ENCODE measurements at places on chromosomes 7 and 10.

GRCh38 chr10:70341016-70341415 is 41.4 kb downstream of the LRRC20 start:
- no peak for DNase-seq

GRCh38 chr7:135523146-135523545 is 13.2 kb upstream of the CNOT4 start:
- DNase-seq: no peak

- no peak for DNase-seq
Observed at GRCh38 chr7:924541-925231, 29.8 kb downstream of the ADAP1 start.

DNA sequence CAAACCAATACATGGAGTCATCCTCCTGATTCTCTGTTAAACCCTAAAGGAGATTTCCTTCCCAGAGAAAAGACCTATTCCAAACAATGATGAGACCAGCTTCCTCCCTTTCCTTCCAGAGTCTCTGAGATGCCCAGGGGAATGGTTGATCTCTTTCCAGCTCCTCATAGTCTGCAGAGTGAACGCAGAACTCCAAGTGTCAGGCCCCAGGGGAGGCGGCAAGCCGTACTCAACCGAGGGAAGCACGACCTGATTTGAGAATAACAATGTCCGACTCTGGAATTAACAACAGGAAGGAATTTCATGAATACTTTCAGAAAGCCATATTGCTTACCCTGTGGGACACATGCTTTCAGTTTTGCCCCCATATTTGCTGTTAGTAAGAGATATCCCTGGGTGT is 241.7 kb upstream of the GLI3 start:
- no peak for DNase-seq

- no peak for DNase-seq
Observed at GRCh38 chr7:75662579-75663301, 76.0 kb downstream of the HIP1 start.

DNA sequence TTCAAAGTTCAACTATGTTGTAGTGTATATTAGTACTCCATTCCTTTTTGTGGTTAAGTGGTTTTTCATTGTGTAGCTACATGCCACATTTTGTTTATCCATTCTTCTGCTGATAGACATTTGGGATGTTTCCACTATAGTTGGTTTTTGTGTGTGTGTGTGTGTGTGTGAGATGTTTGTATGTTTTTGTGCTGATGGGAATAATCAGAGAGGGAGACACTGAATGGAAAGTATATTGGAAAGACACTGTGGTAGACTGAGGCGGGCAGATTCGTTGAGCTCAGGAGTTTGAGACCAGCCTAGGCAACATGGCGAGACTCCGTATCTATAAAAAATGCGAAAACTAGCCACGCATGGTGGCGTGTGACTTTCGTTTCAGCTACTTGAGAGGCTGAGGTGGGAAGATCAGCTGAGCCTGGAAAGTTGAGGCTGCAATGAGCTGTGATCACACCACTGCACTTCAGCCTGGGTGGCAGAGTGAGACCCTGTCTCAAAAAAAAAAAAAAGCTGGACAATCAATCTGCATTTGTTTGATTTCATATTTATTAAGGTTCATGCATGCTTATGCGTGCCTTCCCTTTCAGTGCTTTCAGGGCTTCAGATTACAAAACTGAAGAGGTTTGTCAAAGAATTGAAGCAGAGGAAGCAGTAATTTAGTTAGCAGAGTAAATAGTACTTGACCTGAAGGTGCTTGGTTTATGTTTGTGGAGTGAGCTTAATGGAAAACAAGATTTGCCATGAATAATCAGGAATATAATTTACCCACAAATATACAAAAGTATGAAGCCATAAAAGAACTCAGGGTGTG is 14.7 kb downstream of the SEC24C start:
- no peak for DNase-seq

- peak; percentile 61 for DNase-seq
Observed at GRCh38 chr10:52778511-52779392, 6.2 kb upstream of the MBL2 start.

DNA sequence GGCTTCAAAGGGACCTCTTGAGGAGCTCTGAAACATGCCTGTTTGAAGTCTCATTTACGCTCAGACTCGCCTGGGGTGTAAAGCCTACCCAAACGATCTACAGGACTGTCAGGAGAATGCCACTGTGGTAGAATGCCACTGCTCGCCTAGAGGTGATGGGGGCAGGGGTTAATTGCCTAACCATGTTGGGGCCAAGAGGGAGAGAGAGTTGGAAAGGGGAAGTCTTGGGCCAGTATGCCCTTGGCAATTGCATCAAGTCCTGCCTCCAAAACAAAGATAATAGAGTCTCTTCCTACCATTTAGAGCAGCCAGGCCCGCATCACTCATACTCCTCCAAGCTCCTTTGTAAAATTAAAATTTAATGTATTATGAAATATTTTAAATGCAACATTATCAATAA is 25.2 kb downstream of the CDK1 start:
- DNase-seq: no peak

- no peak for DNase-seq
Observed at GRCh38 chr7:146345251-146345650, 228.7 kb downstream of the CNTNAP2 start.

- DNase-seq: no peak
Observed at GRCh38 chr10:110778211-110778610, 93.5 kb upstream of the PDCD4 start.

GRCh38 chr10:1308173-1308961 is 252.2 kb downstream of the WDR37 start:
- DNase-seq: peak; percentile 15

GRCh38 chr10:109737009-109737408 is 186.3 kb downstream of the XPNPEP1 start:
- no peak for DNase-seq

GRCh38 chr7:135862586-135863340 is 114.2 kb upstream of the FAM180A start:
- DNase-seq: peak; percentile 62

GRCh38 chr10:72809006-72809405 is 84.5 kb upstream of the OIT3 start:
- DNase-seq: no peak

- DNase-seq: no peak
Observed at GRCh38 chr7:156935250-156935649, 14.3 kb upstream of the NOM1 start.

GRCh38 chr7:67621704-67622103 is 625.1 kb downstream of the TYW1 start:
- no peak for DNase-seq

GRCh38 chr7:133888061-133888930 is 238.8 kb upstream of the LRGUK start:
- no peak for DNase-seq

DNA sequence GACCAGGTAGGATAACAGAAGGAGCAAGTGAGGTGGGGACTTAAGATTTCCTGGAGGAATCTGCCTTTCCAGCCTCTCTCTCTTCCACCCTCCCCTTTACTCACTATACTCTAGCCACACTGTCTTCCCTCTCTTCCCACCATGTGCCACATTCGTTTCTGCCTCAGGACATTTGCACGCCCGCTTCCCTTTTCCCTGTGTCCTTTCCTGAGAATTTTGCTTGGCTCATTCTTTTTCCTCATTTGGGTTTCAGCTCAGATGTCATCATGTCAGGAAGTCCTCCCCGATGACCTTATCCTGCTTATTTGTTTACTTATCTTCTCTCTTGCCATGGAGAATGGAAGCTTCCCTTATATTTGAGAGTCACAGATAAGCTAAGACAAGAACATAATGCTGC is 363.8 kb downstream of the PRPF18 start:
- DNase-seq: no peak

DNA sequence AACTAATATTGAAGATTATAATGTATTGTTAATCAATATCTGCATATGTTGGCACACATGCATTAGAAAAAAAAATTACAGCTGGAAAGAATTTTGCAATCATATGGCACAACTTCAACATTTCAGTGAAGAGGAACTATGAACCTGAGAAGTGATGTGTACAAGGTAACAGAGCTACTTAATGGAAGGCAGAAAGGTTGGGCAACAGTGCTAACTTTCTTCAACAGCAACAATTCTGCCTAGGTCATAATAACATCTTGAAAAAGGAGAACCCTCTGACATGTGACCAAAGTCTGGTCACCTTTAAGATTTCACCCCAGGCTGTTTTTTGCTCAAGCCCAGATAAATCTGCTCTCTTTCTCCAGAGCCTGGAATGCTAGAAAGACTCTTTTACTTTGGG is 47.9 kb upstream of the SKAP2 start:
- no peak for DNase-seq

DNA sequence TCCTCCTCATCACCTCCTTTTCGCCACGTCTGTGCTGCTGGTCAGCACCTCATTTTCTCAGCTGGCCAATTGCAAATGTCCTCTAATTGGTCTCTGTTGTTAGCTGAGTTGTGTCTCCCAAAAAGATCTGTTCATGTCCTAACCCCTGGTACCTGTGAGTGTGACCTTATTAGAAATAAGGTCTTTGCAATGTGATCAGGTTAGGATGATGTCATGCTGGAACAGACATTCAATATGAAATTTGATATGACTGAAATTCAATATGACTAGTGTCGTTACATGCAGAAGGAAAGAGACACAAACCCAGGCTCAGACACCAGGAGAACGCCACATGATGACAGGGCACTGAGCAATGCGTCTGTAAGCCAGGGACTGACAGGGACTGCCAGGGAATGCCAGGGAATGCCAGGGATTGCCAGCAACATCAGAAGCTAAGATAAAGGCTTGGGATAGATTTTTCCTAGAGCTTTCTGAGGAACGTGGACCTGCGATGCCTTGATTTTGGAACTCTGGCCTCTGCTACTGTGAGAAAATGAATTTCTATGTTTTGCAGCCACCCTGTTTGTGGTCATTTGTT is 77.5 kb upstream of the CXCL12 start:
- DNase-seq: no peak

GRCh38 chr7:83936056-83936708 is 258.4 kb downstream of the SEMA3A start:
- peak; percentile 82 for DNase-seq

GRCh38 chr7:158582089-158582456 is 5.5 kb downstream of the PTPRN2 start:
- no peak for DNase-seq

- DNase-seq: no peak
Observed at GRCh38 chr7:80357530-80357929, 154.3 kb downstream of the GNAT3 start.

GRCh38 chr10:70567603-70568002 is 34.9 kb downstream of the PRF1 start:
- no peak for DNase-seq

- peak; percentile 85 for DNase-seq
Observed at GRCh38 chr10:112137154-112137987, 46.2 kb downstream of the GPAM start.

DNA sequence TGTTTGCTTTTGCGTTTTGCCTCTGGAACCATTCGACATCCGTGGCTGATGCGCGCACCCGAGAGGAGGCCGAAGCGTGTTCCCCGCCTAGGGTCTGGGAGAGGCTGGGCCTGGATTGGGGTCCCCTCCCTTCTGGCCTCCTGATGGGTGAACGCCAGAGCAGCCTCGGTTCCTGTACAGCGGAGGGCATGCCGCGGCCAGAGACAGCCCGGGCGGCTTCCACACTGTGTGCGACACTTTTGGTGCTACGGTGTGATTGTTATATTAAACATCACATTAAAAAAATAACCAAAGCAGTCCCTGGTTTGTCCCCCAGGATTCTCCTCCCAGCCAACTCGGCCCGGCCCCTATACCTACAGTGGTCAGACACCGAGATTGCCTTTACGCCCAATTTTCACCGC is 3.7 kb upstream of the HOXA7 start:
- DNase-seq: no peak

- no peak for DNase-seq
Observed at GRCh38 chr10:97013568-97013967, 172.2 kb downstream of the SLIT1 start.

DNA sequence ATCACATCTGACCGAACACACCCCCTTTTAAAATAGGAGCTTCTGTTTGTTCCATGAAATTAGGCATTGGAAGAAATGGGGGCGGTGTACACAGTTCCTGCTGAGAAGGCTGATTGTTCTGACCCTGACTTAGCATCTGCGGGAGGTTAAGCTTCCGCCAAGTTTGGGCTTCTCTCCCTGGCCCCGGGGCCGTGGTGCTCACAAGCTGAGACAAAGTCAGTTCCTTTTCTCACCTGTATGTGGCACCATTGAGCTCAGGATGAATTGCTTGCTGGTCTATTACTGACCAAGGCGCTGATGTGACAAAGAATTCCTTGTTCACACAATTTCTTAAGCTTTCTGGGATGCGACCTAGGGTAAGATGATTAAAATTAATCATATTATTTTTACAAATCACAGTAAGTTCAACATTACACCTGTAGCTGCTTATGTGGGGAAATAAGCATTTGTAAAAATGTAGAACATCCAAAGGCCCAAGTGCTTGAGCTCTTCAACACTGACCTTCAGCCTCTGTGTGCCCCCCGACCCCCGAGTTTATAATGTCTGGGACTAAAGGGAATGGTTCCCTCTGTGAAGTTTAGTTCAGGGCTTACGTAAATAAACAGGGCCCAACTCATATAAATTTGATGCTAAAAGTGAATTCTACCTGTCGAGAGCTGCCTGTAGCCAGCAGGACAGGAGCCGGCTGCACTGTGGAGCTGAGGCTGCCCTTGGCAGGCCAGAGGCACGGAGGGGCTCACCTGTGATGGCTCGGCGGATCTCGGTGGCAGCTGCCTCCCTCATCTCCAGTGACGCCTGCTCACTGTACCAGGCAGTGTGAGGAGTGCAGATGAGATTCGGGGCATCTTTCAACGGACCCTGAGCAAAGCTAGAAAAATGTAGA is 50.8 kb downstream of the ZRANB1 start:
- peak; percentile 77 for DNase-seq

GRCh38 chr7:42315103-42315502 is 78.1 kb upstream of the GLI3 start:
- peak; percentile 64 for DNase-seq

- no peak for DNase-seq
Observed at GRCh38 chr10:13087601-13087985, 12.4 kb upstream of the OPTN start.
